ENCODE measurements at places on chromosomes 16 and 17.

GRCh38 chr17:57997085-57997809 is 9.2 kb upstream of the VEZF1 start:
- DNase-seq, result no peak

GRCh38 chr17:20114466-20114865 is 105.3 kb downstream of the SPECC1 start:
- DNase-seq, result no peak

- no peak for DNase-seq
Measured at GRCh38 chr16:81581107-81581506, 136.5 kb downstream of the CMIP start.

DNA sequence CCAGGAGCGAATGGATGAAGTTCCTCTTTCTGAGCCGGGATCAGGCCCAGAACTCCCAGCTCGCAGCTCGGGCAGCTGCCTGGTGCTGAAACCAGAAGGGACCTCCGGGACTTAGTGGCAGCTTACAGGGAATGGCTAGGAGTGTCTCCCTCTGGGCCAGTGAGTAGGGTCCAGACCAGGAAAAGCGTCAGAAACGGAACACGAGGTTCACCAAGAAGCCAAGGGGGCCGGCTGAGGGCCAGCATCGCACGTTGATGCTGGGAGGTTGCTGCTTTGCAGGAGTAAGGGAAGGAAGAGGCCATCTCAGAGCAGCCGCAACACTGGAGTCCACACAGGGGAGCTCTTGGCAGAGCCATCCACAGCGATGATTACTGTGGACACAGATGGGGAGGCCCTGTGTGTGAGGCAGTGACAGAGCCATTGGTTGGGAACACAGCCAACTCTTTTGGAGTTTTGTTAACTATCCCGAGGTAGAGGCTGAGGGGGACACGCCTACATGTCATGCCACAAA is 74.0 kb upstream of the CREBBP start:
- no peak for DNase-seq

DNA sequence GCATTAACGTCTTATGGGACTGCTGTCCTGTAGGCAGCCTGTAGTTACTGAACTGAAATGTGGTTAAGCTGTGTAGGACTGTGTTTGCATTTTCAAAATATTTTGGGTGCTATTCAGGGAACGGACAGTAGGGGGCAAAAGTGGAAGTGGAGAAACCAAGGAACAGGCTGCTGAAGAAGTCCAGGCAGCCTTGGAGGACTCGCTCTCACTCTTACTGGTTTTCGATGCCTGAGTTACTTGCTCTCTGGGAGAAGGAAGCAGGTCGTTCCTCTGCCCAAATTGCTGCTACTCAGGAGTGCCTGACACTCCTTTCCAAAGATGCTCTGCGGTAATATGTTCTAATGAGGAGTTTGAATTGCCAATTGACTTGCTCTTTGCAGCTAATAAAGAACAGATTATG is 64.5 kb upstream of the RBFOX1 start:
- DNase-seq, result peak; percentile 22

- DNase-seq, result no peak
Measured at GRCh38 chr17:13491916-13492736, 109.6 kb downstream of the HS3ST3A1 start.

GRCh38 chr17:42118126-42118510 is 3.0 kb downstream of the KAT2A start:
- DNase-seq, result no peak

GRCh38 chr17:44280392-44280937 is 12.5 kb upstream of the SLC4A1 start:
- DNase-seq, result no peak

- DNase-seq, result peak; percentile 55
Measured at GRCh38 chr17:76442341-76443338, 10.3 kb downstream of the UBE2O start.

GRCh38 chr17:19359151-19359550 is 3.4 kb downstream of the B9D1 start:
- DNase-seq, result no peak

GRCh38 chr16:46828943-46829342 is 2.0 kb downstream of the C16orf87 start:
- peak; percentile 19 for DNase-seq

- DNase-seq, result no peak
Measured at GRCh38 chr17:12398441-12399051, 267.1 kb upstream of the MYOCD start.

- DNase-seq, result no peak
Measured at GRCh38 chr16:85284141-85284817, 172.0 kb upstream of the CIBAR2 start.

DNA sequence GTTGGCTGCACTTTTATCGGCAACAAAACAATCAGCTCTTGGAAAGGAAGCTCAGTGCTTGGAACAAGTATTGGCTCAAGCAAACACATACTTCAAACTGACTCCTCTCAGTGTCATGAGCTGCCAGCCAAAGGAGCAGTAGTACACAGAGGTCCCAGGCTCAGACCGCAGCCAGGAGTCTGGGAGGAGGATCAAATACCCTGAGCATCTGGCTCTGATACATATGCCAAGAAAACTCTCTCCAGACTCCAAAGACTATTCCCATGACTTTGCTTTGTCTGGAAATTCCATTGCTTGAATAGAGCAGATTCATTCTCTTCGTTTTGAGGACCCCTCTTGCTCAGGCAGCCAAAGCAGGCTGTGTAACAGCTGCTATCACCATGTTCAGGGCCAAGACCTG is 501.6 kb upstream of the PSMD7 start:
- DNase-seq, result no peak

GRCh38 chr17:1492249-1493206 is at the start of gene MYO1C:
Gene MYO1C (minus strand): TSS chr17:1492686. CDS start chr17:1492487, 199 bp downstream.
- DNase-seq, result no peak

DNA sequence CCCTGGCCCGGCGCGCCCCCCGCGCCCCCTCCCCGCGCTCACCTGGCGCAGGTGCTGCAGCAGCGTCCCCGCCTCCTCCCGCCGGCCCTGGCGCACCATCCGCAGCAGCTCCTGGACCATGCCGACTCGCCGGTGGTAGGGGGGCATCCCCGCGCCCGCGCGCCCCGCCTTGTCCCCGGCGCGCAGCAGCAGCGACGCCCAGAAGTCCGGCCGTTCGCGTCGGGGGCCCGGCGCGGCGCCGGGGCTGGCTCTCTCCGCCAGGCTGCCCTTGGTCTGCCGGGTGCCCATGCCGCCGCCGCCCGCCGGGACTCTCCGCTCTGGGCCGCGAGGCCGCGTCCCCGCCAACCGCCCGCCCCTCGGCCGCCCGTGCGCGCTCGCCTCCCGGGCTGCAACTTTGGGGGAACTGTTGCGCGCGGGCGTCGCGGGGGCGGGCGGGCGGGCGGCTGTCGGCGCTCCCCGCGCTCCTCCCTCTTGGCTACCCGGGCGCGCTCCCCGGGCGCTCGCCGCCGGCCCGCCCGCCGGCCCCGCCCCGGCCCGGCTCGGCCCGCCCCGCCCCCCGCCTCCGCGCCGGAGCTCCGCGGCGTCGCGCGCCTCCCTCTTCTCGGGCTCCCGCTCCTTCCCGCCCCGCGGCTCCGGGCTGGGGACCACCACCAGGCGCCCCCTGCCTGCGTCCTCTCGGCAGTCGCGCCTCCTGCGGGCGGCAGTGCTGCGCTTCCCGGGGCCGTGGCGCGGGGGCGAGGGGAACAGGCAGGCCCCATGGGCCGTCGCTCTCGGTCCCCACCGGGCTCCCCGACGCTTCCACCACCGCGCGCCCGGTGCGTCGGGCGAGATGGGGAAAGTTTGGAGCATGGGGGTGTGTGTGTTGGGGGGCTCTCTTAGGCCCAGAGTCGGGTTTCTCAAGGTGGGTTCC is at the start of gene LRRC75A:
TSS of gene LRRC75A (minus strand) at position 491 of the 910 bp plus-strand sequence. CDS start at position 288, 203 bp downstream.
- peak; percentile 38 for DNase-seq

DNA sequence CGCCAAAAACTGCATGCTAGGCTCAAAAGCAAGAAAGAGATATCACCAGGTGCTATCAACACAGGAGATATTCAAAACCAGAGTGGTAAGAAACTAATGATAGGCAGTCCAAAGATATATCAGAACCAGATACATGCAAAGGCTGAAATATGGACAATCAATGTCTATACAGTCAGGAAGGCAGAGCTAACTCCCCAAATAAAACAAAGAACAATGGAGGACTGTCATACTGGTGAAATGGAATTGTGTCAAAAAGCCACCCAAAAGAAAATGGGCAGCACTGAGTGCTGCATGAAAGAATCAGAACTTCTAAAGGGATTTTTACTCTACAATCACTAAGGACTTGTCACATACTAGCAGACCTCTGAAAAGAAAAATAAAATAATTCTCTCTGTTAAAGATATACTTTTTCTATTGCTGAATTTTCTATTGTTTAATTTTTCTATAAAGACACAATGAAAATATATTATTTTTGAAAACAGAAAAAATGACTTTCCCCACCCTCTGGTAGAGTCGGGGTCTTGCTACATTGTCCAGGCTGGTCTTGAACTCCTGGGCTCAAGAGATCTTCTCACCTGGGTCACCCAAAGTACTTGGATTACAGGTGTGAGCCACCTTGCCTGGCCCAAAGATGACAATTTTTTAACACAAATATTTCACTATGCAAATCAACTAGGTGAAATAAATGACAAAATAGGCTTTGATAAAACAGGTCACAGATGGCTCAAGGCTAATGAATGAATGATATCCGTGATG is 98.2 kb downstream of the USP32 start:
- DNase-seq, result no peak

- no peak for DNase-seq
Measured at GRCh38 chr16:25593260-25593659, 98.5 kb upstream of the HS3ST4 start.

DNA sequence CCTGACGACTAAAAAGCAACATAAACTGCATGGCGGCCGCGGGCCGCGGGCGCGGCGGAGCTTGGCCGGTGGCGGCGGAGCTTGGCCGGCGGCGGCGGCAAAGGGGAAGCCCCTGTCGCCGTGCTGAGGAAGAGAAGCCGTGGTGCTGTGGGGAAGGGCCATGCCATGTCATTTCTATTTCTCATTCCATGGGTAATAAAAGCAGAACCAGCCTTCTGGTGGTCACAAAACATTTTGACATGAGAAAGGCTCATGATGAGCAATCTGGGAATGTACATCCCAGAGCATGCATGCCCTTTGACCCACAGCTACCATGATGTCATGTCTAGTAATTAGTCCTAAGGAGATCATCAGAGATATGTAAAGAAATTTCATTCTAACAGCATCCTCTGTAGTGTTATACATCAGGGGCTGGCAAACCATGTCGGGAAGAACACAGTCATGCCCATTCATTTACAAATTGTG is 23.9 kb upstream of the HEATR6 start:
- DNase-seq, result peak; percentile 31

Data from activated CD4-positive, alpha-beta T cell treated with anti-CD3 and anti-CD28 coated beads, Interleukin-10, Interleukin-2, amounts not matched to agents 100 ng/mL and 50 ng/mL, durations not matched to agents 16 hours and 8 hours (primary cell).